NCI-H510A (cell line): ENCODE measurements at places on chromosomes 12 and 14.
A peak's percentile ranks its signal among the peaks of the same experiment; 100 is the strongest.

- DNase-seq: peak; percentile 22
These were observed 20.1 kb upstream of the OR6J1 start for GRCh38 chr14:22664261-22664660.

DNA sequence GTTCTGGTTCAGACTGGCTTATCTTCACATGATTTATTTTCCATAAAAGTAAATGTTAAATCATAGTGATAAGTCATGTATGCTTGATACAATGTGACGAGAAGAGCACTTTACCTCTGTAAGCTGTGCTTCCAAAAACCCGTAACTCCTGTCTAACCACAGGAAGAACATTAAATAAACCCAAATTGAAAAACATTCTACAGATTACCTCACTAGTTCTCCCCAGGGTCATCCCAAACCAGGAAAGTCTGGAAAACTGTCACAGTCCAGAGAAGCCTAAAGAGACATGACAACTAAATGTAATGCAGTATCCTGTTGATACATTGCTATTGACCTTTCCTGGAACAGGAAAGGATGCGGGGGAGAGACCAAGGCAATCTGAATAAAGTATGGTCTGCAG, 32.5 kb upstream of the DUSP6 start:
- DNase-seq: no peak

- DNase-seq: no peak
These were observed 52.5 kb upstream of the WSCD2 start for GRCh38 chr12:108076556-108076955.

GRCh38 chr12:119247007-119247719, 68.4 kb downstream of the HSPB8 start:
- DNase-seq: no peak

DNA sequence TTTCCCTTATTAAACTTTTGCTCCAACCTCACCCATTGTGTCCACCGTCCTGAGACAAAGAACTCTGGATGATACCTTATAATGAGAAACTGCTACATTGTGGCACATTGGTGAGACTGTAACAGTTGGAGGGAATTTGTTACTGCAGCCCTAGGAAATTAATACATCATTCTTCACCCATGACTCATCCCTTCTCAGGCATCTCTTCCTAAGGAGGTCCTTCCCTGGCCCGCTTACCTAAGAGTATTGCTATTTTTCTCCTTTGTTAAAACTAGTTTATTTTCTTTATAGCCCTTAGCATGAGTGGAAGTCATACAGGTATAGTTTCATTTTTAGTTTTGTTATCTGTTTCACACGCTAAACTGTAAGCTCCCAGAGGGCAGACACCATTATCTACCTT, 87.1 kb downstream of the TMEM260 start:
- no peak for DNase-seq

GRCh38 chr14:97719931-97720330, 922.7 kb downstream of the VRK1 start:
- no peak for DNase-seq

GRCh38 chr12:108826101-108826806, 31.1 kb downstream of the SSH1 start:
- DNase-seq: no peak

DNA sequence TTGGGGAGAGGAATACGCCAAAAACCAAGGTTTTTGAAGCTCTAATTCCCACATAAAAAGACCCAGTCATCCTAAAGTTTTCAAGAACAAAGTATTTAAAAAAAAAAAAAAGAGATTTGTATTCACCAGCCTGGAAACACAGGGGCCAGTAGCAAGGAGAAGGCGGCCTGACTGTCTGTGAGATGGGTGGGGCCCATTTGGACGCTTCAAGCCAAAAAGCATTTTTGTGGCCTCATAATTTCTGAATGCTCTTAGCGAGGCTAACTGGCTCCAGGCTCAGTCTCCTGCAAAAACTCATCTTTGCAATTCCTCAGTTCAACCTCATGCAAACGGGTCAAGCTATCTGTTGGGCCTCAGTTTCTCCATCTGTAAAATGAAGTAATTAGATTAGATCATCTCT, 514.1 kb downstream of the MED13L start:
- DNase-seq: no peak

DNA sequence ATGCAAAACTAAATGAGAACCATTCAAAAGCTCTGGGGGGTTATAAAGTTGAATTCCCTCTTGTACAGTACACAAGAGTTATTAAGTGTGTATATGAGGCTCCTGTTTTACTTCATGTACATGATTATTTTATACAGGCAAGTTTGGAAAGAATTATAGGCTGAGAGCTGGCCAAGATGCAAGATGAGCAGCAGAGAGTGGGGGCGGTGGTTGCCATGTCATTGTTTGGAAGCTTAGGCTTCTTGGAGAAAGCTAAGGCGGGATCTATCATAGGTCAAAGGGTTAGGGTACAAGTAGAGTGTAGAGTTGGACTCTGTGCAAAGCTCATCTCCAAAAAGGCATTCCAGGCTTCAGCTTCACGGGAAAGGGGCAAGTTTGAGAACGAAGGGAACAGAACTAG, 297.1 kb upstream of the TBX3 start:
- no peak for DNase-seq

GRCh38 chr14:92615451-92615850, 101.9 kb downstream of the RIN3 start:
- DNase-seq: no peak

DNA sequence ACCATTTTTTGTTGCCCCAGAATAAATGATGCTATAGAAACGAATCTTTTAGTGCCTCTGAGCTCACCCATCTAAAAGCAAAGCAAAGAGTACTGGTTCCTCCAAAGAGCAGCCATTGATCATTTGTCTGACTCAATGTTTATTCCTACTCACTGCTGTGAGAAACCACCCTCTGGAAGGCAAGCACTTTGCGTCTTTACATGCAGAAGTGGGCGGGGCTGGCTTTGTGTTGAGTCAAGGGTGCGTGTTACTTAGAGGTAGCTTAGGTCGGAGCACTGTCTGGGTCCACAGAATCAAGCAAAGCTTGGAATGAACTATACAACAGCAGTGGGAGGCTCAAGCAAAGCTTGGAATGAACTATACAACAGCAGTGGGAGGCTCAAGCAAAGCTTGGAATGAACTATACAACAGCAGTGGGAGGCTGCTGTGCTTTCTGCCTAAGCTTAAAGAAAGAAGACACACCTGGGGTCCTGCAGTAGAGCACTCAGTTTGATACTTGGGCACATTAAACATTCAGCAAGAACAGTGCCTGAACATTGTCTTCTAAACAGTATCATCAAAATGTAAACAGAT, 77.2 kb upstream of the PRICKLE1 start:
- DNase-seq: no peak

DNA sequence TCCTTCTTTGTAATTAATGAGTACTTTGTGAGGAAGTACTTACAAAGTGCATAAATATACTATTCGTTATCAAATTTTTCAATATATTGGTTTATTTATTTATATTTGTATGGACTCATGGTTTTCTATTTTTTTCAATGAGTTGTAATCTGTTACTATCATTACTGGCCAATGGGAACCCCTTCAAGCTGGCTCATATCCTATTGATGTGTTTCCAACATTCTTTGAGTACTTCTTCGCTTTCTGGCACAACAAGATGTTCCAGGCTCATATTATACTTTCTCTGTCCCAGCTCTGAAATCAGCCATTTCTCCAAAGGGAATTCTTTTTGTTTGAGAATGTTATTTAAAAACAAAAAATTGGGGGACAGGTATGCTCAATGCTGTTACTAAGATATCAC, 17.5 kb downstream of the YBX3 start:
- no peak for DNase-seq

GRCh38 chr12:95117178-95117599, 43.8 kb upstream of the NR2C1 start:
- DNase-seq: peak; percentile 28

- DNase-seq: no peak
These were observed 866.7 kb upstream of the TMEM132C start for GRCh38 chr12:127400221-127400620.

DNA sequence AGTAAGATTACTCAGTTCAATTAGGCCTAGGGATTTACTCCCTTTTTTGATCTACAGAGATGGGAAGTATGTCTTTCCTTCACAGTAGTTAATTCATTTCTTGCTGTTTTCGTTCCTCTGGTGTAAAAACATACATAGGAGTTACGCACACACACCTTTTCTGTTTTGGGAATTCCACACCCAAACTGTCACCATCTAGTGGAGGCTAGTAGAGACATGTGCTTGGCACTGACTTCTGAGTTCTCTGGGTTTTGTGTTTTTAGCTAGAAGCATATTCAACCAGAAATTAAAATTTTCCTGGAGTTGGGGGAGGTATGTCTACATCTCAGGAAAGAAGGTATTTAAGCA, 1.4 kb downstream of the SUSD6 start:
- DNase-seq: no peak

DNA sequence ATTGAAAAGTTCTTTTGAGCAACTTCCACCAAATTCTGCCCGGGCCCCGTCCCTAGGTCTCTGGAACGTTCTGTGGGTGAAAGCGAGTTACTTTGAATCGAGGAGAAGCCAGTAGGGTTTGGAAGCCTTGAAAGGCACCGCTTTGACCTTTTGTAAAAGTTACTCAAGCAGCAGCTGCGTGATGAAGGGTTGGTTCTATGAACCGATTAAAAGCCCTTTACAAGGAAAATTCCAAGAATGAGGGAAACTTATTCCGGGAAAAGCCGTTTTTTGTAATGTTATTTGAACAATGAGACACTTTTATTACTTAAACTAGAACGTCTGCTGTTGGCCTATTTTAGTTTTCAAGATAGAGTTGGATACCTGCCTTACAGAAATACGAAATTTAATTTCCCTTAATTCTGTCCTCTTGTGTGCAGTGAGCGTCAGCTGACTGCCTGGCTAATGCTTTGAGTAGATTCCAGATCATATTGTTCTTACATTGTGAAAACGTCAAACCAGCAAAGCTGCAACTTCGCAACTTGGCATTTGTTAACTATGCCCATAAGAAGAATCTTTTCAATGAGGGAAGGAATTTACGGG, 906 bp downstream of the LARP4 start:
- DNase-seq: no peak

DNA sequence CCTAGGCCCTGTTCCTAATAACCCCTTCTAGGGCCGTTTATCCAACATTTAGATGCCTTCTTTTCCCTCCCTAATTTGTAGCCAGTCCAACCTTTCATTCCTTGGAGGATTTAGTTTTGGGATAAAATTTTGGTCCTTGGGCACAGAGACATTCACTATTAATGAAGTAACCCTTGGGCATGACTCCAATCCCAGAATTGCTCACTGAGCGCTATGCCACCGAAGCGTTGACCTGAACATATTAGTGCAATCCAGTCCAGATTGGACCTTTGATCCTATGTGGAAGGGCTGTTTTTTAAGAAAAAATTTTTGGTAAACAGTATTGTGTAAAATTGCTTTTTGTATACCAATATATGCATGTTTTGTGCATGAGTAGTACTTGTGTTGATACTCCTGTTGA, 10.0 kb downstream of the DACT1 start:
- DNase-seq: no peak

DNA sequence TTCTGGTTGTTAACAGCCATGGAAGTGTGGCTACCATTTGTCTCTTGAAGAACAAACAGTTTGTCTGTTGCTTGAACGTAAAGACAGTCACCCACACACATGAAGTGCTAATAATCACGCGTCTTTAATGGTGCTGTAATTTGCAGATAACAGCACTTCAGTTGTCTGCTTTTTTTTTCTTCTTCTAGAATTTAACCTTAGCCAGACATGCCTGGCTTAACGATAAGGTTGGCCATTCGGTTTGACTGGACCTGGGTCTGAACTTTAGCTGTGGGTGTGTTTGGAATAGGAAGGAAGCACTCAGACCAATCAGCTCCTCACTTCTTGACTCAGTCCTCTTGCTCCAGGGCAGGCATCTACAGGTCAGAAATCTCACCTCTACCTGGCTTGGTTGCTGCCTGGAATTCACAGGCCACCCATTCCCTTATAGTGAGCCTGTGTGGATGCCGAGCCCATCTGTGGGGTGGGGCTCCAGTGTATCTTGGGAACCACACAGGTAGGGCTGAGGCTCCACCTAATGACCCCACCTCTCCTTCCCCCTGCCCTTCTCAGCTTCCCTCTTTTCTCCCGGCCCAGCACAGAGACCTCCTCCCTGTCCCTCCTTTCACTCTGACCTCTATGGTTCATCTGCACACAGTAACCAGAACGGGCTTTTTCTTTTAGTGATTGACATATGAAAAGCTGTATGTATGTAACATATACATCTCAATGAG, 246.4 kb upstream of the PWP1 start:
- DNase-seq: no peak

DNA sequence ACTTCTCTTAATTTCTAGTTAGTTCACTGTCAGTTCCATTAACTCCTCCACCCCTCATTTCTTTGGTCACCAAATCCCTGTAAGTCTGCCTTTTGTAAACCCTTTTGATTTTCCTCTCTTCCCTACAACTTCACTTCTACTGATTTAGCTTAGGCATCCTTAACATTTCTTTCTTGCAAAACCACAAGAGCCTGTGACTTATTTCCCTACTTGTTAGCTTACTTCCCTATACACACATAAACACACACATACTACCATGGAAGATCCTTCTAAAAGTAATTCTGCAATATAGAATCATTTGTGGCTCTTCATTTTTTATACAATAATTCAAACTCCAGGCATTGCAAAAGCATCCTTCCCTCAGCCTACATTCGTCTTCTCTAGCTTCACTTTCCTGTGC, 494.3 kb upstream of the USP15 start:
- DNase-seq: no peak

- no peak for DNase-seq
These were observed 127.5 kb downstream of the TBC1D30 start for GRCh38 chr12:64951944-64952343.

DNA sequence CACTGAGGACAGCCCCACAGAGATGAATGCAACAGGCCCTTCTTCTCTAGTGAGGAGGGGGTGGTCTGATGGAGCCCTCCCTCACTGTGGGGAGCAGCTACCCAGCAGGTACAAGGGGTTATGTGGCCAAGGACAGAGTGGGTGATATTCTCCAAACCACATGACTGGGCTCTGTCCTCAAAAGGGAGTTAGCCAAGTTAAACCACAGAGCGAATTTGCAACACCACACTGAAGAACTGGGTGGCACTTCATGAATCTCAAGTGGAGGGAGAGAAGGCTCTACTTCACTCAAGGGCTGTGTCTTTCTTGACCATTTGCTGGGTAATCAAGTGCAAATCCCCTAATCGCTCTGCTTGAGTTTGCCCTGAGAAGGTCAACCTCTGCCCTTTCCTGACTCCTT, 12.5 kb downstream of the GPR68 start:
- DNase-seq: no peak

- no peak for DNase-seq
These were observed 31.3 kb downstream of the SOCS2 start for GRCh38 chr12:93603762-93604161.

DNA sequence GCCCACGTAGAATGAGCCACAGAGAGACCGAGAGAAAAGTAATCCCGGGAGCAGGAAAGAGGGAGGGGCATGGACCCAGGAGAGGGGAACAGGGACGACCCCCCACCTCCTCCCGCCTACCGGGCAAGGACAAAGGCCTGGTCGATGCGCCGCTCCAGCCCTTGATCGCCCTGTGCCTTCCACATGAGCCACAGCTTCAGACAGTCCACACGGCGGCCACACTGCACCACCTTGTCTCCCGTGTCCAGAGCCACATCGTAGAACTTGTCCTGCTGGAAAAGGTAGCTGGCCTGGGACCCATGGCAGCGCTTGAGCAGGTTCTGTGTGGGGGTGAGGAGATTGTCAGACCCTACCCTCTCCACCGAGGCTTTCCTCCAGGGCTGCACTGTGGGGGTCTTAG, 20.5 kb upstream of the ZNF740 start:
- no peak for DNase-seq

GRCh38 chr12:89834676-89835075, 126.0 kb upstream of the ATP2B1 start:
- no peak for DNase-seq

GRCh38 chr12:43912859-43913258, 77.0 kb downstream of the TMEM117 start:
- no peak for DNase-seq

GRCh38 chr12:10363914-10364814, 25.7 kb downstream of the KLRK1 start:
- peak; percentile 16 for DNase-seq
